ENCODE measurements at places on chromosomes 2 and 18.

DNA sequence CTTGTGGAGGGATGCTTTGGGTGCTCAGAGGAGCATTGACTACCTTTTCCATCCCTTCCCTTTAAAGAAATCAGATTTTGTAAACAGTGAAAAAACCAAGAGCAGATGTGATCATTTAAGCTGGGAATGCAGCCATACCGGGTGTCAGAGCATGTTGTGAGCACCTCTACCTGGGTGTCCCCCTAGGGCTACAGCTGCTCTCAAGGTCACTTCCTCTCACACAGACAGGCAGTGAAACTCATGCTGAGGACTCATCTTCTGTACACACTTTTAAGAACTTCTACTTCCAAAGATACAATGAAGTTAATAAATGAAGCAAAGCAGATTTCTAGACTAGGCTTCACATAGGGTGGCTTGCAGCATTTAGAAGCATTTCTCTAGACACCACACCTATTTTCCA, 48.4 kb upstream of the FRZB start:
- DNase-seq: no peak

- no peak for DNase-seq
Measured at GRCh38 chr2:180443888-180444287, 436.8 kb upstream of the CWC22 start.

DNA sequence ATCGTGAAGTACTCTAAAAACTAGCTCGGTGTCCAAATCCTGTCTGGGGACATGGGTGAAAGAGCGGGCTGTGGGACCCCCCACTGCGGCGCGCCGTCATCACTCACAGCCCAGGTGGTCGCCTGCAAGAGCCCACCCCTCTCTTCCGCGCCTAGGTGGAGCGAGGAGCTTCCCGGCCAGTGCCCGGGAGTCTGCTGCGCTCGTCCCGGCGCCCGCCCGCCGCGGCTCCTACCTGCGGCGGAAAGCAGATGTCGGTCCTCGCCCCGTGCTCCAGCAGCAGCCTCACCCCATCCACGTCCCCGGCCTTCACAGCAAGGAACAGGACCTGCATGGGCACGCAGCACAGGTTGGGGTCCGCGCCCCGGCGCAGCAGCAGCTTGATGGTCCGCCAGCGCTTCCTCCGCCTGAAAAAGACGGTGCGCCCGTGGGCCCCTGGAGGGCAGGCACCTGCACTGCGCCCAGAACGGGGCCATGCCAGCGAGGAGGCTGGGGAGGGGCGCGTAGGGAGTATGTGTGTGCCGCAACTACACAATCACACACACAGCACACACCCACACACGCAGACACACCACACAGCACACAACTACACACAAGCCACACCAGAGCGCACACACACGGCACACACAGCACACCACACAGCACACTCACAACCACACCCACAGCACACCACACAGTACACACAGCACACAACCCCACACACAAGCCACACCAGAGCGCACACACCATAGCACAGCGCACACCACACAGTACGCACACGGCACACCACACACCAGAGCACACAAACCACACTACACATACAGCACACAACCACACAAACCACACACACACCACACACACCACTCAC, 37.4 kb downstream of the ANKMY1 start:
- DNase-seq: no peak

DNA sequence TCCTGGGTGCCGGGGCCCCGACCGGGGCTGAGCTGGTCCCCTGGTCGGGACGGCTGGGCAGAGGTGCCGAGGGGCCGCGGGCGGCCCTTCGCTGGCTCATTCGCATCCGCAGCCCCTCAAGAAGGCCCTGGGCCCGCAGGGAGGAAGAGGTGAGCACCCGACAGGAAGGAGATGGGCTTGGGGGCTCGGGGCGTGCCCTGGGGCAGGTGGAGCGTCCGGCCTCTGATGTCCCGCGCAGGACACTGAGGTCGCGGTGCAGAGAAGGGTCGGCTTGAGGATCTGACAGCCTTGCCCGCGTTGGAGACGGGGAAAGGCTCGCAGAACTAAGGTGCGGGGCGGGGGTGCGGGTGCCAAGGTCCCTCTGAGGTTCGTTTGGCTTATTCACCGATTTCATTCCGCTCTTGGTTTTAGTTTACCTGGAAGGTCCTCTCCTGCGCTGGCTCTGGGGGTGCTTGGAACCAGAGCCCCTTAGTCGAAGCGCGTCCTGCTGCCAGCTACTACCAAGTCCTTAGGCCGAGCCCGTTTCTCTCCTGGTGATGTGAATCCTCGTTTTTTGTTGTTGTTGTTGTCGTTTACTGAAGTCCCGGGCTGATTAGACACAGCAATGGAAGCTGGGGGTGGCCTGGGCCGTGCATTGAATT, 18.9 kb upstream of the CD8A start:
- no peak for DNase-seq

DNA sequence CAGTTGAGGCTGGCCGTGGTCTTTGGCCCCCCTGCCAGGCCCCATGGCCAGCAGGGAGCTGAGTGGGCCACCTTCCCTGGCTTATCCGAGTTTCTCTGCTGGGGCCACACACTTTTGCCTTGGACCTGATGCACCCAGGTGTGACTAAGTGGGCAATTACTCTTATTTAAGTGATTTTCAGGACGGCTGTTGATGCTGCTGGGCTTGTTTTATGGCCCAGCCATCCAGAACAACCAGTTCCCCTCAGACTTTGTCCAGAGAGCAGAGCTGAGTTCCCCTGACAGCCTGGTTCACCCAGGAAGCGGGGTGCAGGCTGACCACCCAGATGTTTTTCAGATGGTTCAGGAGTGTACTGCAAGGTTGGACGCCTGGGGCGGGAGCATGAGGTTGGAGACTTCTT, 68.8 kb downstream of the GLI2 start:
- DNase-seq: no peak

DNA sequence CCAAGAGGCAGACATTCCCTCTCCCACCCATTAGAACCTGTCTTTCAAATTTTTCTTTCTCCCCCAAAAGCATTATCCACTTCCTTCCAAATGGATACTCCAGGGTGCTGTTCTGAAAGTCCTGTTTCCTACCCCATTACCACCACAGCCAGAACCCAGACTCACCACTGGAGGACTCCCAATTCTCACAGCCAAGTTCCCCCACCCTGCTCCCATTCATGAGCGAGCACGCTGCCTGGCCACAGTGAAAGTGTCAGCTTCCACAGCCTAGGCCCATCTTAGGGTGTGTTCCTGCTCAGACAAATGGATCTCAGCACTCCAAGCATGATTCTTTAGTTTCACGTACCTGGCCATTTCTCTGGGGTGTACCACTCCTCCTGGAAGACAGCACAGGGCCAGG, 3.8 kb upstream of the ANKRD53 start:
- DNase-seq: no peak

- no peak for DNase-seq
Measured at GRCh38 chr2:26801328-26801727, 15.5 kb downstream of the CENPA start.

DNA sequence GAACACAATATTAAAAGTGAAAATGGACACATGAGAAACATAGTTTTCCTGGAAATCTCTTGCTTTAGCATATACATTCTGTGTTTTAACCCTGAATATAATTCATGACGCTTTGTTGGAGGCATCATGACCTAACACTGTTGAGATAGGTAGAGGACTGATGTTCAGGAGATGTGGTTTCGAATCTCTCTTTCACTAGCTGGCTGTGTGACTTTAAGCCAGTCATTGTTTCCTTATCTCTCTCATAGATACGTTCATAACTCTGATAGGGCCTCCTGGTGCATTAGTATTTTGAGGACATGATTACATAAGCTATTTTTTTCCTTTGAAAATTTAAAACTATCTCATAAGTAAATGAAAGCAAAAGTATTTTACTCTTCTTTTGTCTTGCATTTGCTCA, 179.0 kb upstream of the DTNA start:
- DNase-seq: no peak

DNA sequence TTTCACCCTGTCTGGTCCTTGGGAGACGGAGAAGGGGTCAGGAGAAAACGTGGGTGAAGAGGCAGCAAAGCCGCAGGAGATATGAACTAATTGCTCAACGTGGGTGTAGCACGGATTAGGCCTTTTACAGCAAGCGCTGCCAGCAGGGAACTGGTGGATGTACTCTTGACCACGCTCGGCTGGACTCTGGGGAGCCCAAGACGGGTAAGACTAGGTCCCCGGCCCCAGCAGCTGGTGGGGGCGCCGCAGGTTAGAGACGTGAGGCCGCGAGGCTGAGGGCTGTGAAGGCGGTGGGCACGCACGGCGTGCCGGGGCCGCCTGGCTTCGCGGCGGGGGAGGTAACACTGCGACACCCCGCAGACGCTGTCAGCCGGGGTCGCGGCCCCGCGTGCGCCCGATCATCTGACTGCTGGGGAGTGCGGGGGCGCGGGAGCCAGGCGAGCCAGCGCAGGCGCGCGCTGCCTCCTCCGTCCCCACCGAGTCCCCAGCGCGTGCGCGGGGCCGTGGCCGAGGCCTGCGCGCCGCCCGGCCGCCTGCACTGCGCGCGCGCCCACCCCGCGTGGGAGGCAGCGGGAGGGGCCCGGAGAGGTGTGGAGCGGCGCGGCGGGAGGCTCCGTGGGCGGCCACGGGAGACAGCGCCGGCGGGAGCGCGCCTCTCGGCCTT, at the start of gene CLIP4:
Gene CLIP4 (plus strand): TSS at position 470 of the 664 bp plus-strand sequence. CDS start 5,974 bp downstream, outside the sequence.
- DNase-seq: peak; percentile 53

GRCh38 chr2:188013767-188014166, 277.9 kb upstream of the GULP1 start:
- DNase-seq: no peak

DNA sequence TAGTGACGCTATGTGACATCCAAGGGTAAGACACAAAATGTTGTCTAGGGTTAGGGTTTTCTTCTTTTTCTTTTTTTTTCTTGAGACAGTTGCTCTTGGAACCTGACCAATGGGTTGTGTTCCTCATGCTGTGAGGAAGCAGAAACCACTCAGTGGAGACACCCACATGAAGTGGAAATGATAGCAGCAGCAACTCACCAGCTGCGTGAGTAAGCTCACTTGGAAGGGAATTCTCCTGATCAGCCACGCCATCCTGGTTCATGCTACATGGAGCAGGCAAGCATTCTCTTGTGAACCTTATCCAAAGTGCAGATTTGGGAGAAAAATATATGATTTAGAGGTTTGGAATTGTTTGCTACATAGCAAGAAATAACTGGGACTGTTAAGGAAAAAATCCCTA, 863.7 kb downstream of the EPHA4 start:
- DNase-seq: no peak

- DNase-seq: no peak
Measured at GRCh38 chr2:38740851-38741731, 10.1 kb downstream of the SRSF7 start.

DNA sequence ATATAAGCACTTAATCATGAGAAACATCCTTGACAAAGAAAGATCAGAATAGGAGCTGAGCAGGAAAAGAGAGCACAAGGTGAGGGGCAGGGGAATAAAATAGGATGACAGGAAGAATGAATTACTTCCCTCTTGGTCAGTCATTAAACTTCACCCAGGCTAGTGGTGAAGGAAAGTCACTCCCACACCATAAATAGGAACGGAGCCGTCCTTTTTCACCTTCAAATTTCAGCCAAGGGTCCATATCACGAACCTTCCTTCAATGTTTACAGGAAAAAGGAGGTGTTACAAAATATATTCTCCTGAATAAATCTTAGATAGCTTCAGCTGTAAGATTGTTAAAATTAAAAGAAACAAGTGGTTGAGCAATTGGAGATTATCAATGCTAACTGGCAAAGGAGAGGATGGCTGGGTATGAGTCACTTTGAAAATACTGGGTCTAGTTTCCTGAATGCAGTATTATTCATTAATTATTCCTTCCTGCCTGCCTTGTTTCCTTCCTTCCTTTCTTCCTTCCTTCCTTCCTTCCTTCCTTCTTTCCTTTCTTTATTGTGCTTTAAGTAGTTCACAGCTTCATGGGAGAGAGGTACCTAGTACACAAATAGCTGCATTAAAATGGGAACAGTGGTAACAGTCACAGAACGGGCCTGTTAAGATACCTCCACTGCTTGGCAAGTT, 292.3 kb upstream of the ID2 start:
- no peak for DNase-seq

- no peak for DNase-seq
Measured at GRCh38 chr18:47809420-47809819, 121.0 kb downstream of the SMAD2 start.

DNA sequence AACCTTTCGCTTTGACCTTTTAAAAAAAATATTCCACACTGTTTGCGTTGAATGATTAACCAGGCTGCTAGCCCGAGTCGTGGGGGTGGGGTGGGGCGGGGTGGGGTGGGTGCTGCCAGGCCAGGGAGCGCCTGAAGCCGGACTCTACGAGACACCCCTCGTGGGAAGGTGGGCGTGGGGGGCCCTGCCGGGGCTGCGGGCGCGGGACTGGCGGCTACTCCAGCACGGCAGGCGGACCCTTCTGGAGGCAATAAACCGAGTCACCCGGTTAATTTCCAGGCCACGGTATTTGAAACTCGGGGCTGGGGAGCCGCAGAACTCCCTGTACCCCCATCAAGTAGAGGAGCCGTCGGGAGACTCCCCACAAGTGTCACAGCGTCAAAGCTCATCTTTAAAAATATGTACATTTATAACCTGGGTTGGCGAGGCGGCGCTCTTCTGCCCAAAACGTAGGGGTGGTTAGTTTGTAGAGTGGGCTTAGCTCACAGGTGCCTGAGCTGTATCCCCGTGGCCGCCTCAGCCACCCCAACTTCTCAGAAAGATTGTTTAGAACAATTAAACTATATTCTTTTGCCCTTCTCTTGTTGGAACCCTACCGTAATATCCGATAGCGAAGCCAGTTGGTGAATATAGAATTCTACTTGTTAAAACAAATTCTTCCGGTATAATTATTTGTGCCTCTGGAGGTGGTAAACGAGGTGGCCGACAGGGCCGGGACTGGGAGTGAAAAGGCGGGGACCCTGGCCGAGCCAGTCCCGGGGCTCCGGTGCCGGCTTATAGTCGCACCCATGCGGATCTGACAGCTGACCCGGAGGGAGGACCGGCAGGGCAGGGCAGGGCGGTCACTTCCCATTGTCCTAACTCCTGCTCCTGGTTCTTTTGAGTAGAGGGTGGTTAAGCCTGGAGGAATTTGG, 1.4 kb downstream of the B3GNT2 start:
- DNase-seq: peak; percentile 44

DNA sequence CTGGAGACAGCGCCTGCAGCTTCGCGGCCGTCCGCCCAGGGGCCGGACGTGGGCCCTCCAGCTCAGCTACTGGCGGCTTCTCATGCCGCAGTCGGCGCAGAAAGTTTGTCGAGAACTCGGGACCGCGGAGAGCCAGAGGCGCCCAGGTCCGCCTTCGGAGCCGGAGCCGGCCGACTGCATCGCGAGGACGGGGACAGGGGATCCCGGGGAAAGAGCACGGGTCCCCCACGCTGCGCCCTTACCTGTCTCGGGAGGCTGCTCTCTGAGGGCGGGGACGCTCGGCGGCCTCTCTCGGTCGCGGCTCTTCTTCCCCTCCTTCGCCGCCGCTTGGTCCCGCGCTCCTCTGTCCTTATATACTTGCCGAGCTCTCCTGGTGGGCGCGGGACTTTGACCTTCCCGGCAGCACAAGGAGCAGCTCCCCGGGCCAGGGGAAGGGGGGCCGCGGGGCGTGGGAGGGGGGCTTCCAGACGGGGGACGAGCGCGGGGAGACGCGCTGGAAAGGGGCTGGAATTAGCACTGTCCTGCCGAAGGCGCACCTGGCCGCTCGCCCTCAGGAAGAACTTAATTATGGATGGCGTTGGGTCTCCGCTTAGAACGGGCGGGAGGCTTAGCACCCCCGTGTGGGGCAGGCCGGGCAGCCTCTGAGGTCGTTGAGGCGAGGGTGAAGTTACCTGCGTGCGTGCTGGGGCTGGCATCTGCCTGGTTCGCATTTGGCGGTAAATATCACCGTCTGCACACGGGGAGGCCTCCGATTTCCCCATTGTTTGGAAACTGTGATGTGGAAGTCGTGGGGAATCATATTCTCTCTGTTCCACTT, at the start of gene POMC:
Gene POMC (minus strand): TSS at position 325 of the 817 bp plus-strand sequence. CDS start 3,808 bp downstream, outside the sequence.
- DNase-seq: no peak
